ENCODE measurements at places on chromosomes 2 and 18. TPM values are rescaled to one million over a fixed set of nuclear protein-coding genes. Genes with fewer than 3 reads are reported as not detected.

Gene FAHD2A
- total RNA-seq = 15.5 TPM

Gene NCKAP5
- total RNA-seq = 0.08 TPM

Gene RGPD3
- total RNA-seq = not detected

Gene SLC39A6
- 82.4 TPM for total RNA-seq

Gene TRAPPC8
- 24.3 TPM for total RNA-seq

Gene AGAP1
- 7.0 TPM for total RNA-seq

Gene IL36B
- not detected for total RNA-seq

Gene CFAP65
- not detected for total RNA-seq

Gene RESP18
- not detected for total RNA-seq

Gene RANBP2
- total RNA-seq = 25.4 TPM

Gene CD226
- 0.23 TPM for total RNA-seq

Gene AMER3
- total RNA-seq = not detected

Gene DTNA
- 11.7 TPM for total RNA-seq

Gene KRTCAP3
- not detected for total RNA-seq

Gene REG1B
- total RNA-seq = not detected

Gene MYOM1
- total RNA-seq = 0.02 TPM

Gene GPR39
- 5.1 TPM for total RNA-seq

Gene CNGA3
- total RNA-seq = not detected

Gene TWIST2
- 25.6 TPM for total RNA-seq

Gene SP140
- not detected for total RNA-seq

Gene ASXL2
- 4.4 TPM for total RNA-seq

Gene TCF23
- total RNA-seq = not detected

Gene GULP1
- total RNA-seq = 31.2 TPM

Gene FIGLA
- total RNA-seq = not detected

Gene ALPP
- 1.5 TPM for total RNA-seq

Gene EFR3B
- total RNA-seq = 0.19 TPM

Gene SYT4
- total RNA-seq = 0.37 TPM

Gene CFC1
- not detected for total RNA-seq

Gene COL4A3
- not detected for total RNA-seq

Gene DCDC2C
- total RNA-seq = not detected

Gene CABYR
- 0.52 TPM for total RNA-seq

Gene PSMA8
- not detected for total RNA-seq

Gene MSTN
- total RNA-seq = not detected

Gene CPLX4
- not detected for total RNA-seq

Gene ALK
- not detected for total RNA-seq

Gene NOSTRIN
- total RNA-seq = 0.25 TPM

Gene MAP2
- 5.3 TPM for total RNA-seq

Gene IL1R2
- 3.3 TPM for total RNA-seq

Data from H4 (cell line).